ENCODE measurements at places on chromosomes 1 and 21. TPM values are rescaled to one million over a fixed set of nuclear protein-coding genes. Genes with fewer than 3 reads are reported as not detected.

Gene RHCE
- 0.30 TPM for total RNA-seq

Gene BEND5
- 0.57 TPM for total RNA-seq

Gene BMP8B
- 5.8 TPM for total RNA-seq

Gene F13B
- not detected for total RNA-seq

Gene OR2L2
- 0.16 TPM for total RNA-seq

Gene ADAMTS4
- total RNA-seq = 0.32 TPM

Gene GPX7
- total RNA-seq = 21.7 TPM

Gene MX2
- total RNA-seq = 0.63 TPM

Gene KCNJ6
- not detected for total RNA-seq

Gene KCNE2
- not detected for total RNA-seq

Gene WNT2B
- 0.46 TPM for total RNA-seq

- no peak for DNase-seq
Measured at GRCh38 chr1:1207571-1207892, 1.1 kb upstream of the TNFRSF18 start.

GRCh38 chr1:101051688-101052638 is 26.4 kb upstream of the DPH5 start:
- DNase-seq = no peak

DNA sequence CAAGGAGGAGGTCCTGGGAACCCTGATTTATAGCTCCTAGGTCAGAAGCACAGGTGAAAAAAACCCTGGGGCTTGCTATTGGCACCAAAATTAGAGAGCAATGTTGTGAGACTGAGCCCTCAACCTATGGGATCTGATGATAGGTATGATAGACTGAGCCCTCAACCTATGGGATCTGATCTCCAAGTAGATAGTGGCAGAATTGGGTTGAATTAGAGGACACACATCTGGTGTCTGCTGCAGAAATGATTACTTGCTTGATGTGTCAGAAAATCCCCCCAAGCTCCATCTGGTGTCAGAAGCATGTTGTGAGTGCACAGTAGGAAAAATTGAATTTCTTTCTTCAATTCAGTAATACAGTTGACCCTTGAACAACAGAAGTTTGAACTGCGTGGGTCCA is 62.4 kb downstream of the MAP3K21 start:
- no peak for DNase-seq

DNA sequence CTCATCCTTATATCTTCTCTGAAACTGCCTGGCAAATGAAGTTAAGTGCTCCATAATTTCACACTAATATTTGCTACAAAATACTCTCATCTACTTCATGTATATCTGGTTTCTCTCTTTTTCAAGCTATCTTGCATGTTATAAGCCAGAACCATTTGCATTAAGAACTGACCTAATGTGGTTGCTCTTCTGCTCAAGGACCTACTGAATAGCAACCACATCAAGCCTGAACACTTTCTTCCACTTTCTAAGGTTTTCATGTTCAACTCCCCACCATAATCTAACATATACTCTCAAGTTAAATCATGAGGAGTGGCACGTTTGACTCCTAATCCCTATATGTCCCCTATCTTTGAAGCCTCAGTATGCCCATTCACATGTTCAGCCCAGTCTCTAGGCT is 27.2 kb downstream of the RGS1 start:
- DNase-seq = no peak

DNA sequence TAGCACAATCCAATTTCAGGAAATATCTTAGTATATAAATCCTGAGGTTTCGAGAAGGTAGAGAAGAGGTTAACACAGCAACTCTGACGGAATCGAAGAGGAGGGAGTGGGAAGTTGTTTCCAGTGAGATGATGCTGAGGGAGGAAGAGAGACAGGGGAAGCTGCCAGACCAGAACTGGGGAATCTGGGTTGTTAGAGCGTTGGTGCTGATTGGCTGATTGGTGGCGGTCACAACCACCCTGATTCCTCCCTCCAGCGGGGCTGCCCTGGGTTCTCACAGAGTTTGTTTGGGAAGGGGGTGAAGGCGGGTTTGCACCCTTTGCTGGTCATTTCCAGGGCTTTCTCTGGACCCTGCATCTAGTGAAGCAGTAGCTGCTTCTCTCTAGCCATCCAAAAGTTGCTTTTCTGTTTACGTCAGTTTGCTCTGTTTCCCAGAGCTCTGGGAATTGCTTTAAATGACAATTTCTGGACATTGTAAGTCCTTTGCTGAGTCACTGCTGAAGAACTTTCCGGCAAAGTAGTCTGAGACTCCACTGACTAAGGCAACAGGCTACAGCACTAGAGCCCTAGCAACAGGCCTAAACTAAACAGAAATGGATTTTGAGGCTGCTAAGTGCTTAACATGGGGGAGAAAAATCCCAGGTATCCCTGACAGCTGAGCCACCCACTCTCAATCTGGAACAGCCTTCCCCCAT is 90.1 kb downstream of the TENT5C start:
- DNase-seq = no peak

GRCh38 chr1:3785456-3786157 is 10.7 kb downstream of the LRRC47 start:
- peak; percentile 34 for DNase-seq

DNA sequence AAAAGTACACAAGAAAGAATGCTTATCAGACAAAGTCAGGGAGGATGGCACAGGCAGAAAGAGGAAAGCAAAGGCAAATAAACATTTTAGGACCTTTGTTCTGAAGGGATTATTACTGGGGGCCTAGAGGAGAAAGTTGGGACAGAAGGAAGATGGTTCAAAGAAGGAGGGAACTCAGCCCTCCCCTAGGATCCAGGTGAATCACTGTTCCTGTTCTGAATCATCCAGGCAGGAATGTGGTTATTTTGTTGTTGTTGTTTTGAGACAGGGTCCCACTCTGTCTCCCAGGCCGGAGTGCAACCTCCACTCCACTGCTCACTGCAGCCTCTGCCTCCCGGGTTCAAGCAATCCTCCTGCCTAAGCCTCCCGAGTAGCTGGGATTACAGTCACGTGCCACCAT is 38.5 kb upstream of the PSEN2 start:
- no peak for DNase-seq

GRCh38 chr1:238063454-238063853 is 172.7 kb upstream of the ZP4 start:
- DNase-seq = no peak

- DNase-seq = peak; percentile 81
Measured at GRCh38 chr1:222618001-222618879, at the start of gene MIA3. TSS of gene MIA3 (plus strand) at chr1:222618097. CDS start at chr1:222618111, 14 bp downstream.

DNA sequence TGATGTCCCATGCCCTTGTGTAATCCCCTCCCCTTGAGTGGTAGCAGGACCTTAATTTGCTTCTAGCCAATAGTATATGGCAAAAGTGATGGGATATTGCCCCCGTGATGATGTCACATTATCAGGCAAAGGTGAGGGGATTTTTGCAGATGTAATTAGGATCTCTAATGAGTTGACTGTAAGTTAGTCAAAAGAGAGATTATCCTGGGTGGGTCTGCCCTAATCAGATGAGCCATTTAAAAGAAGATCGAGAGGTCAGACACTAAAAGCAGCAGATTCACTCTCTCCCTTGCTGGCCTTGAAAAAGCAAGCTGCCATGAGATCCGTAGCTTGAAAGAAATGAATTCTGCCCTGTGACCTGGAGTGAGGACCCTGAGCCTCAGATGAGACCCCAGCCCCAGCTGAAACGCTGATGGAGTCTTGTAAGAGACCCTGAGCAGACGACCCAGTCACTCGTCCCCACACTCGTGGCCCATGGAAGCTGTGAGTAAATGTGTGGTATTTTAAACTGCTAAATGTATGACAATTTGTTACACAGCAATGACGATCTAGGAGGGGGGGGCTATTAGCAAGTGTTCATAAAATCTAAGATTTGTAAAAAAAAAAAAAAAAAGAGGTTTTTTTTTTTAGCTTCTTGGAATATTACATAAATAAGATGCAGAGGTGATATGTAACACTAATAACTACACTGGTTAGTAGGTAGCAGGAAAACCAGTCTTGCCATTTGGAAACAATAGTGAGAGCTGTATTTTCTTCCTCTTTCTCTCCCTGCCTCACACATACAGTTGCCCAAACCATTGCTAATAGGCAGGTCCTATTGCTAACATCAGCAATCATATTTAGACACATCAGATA is 50.3 kb upstream of the TARBP1 start:
- DNase-seq = no peak

DNA sequence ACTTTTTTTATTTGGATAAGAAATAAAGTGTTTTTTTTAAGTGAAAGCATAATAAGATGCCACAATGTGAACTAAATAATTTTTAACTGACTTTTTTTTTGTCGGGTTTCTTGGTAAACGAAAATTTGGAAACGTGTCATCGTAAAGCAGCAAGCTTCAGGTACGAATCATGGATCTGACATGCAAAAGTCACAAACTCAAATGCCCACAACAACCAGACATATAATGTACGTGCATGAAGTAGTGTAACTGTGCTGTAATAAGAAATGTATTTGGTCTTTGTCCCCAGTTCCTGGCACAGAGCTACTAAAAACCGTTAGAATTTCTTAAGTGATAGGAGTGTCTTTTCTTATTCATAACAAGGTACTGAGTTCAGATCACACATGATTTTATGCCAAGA is 44.3 kb upstream of the LRRC7 start:
- DNase-seq = no peak
